Activated naive CD8-positive, alpha-beta T cell treated with anti-CD3 and anti-CD28 coated beads, Interleukin-2, amount 10 ng/mL, durations not matched to agents 7 days and 5 days (primary cell): ENCODE measurements at places on chromosomes 2 and 18. TPM values are rescaled to one million over a fixed set of nuclear protein-coding genes. Genes with fewer than 3 reads are reported as not detected.

GRCh38 chr18:11925800-11926481 lies 17.8 kb upstream of the MPPE1 start:
- no peak overlapping the region for H3K4me3 ChIP-seq
- no peaks in the 10 kb centered on the region for H3K4me1 ChIP-seq
- H3K27ac ChIP-seq, result no peak overlapping the region
- peaks cover 2% of the 10 kb centered on the region for H3K27me3 ChIP-seq

DNA sequence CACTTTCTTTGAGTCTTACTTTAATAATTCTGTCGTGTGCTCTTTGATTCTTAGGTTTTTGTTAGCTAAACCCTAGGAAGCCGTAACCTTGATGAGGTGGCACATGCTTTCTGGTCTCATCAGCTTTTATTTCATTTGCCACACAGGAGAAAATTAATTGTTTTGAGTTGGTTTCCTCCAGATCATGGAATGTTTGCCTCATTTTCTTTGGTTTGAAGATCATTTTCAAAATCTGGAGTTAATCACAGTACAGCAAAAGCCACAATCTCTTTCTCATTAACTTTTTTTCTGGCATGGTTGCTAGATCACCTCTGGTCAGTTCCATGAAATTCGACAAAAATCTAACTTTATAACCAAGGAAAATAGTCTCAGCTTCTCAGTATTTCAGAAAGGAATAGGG lies 182.9 kb downstream of the MYO1B start:
- DNase-seq, result no peak
- no peak overlapping the region for H3K27ac ChIP-seq
- no peaks in the 10 kb centered on the region for H3K36me3 ChIP-seq

- H3K4me1 ChIP-seq, result no peaks in the 10 kb centered on the region
- no peaks in the 10 kb centered on the region for H3K27me3 ChIP-seq
These were observed 280.0 kb upstream of the RAB12 start for GRCh38 chr18:8329186-8329771.

DNA sequence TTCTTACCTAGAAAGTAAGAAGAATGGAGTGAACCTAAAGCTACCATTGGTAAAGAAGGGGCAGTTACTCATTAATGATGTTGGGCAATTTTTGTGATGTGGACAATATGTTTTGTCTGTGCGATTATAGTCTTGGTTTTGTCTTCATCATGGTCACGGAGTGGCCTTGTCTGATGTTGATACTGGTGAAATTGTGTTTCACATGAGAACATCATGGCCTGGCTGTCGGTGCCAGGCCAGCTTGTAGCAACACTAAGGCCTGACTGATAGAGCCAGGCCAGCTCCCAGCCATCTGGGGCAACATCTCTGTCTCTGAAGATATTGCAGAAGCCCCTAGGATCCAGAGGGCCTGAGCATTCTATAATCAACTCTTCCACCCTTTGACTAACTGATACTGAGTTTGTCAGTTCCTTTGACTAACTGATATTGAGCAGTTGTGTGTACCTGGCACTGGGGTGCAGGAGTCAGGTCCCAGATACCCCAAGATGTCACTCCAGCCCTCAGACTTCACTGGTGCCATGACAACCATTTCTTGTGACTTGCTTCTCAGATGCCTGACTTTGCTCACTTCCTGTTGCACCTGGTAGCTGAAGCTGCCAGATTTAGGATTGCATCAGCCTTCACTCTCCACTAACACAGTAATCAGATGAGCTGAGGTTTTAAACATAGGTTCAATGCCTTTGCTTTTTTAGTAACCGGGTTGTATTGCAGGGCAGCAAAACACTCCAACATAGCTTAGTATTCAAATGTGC lies 62.5 kb downstream of the RPIA start:
- DNase-seq, result peak; percentile 36
- H3K36me3 ChIP-seq, result peaks cover 66% of the 10 kb centered on the region
- no peaks in the 10 kb centered on the region for H3K27me3 ChIP-seq
- peak overlapping the region; percentile 39 for H3K4me3 ChIP-seq
- peaks cover 14% of the 10 kb centered on the region for H3K4me1 ChIP-seq

DNA sequence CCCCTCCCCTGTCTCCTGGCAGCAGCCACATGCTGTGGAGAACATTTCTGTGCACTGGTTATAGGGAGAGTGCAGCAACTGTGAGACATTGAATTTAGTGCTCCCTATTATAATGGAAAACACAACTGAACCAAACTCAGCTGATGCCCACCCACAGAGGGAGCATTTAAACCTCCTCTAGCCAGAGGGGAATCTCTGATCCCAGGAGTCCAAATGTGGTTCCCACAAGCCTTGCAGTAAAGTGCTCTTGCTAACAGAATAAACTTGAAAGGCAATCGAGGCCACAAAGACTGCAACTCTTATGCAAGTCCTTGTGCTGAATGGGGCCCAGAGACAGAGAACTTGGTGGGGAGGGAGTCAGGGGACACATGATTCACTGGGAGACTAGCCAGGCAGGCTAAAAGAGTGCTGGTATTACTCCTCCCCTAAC lies 638.8 kb upstream of the VRK2 start:
- H3K4me1 ChIP-seq, result no peaks in the 10 kb centered on the region
- H3K27ac ChIP-seq, result no peak overlapping the region
- no peaks in the 10 kb centered on the region for H3K36me3 ChIP-seq
- no peak for DNase-seq
- no peaks in the 10 kb centered on the region for H3K27me3 ChIP-seq
- H3K4me3 ChIP-seq, result no peak overlapping the region

DNA sequence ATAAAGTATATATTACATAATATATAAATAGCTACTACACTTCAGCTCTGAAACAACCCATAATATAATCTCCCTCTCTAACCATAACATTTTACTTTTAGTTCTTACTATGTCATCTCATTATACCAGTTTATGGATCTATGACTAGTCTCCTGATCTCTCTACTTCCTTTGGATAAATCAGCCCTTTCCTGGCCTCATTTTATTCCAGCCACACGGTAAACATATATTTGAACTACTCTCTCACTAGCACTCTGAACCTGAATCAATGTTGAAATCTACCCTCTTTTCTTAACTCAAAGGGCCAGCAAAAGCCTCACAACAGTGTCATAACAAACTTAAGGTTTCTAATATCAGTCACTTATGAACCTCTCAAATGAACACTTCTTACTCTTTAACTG lies 62.6 kb downstream of the BAZ2B start:
- no peak for DNase-seq
- no peaks in the 10 kb centered on the region for H3K27me3 ChIP-seq
- H3K4me1 ChIP-seq, result peaks cover 4% of the 10 kb centered on the region
- no peak overlapping the region for H3K4me3 ChIP-seq
- H3K36me3 ChIP-seq, result no peaks in the 10 kb centered on the region

- no peak overlapping the region for H3K27ac ChIP-seq
- no peak for DNase-seq
- H3K27me3 ChIP-seq, result peaks cover 5% of the 10 kb centered on the region
- no peaks in the 10 kb centered on the region for H3K36me3 ChIP-seq
- H3K4me3 ChIP-seq, result no peak overlapping the region
These were observed 59.4 kb upstream of the SIX2 start for GRCh38 chr2:45068571-45069140.

DNA sequence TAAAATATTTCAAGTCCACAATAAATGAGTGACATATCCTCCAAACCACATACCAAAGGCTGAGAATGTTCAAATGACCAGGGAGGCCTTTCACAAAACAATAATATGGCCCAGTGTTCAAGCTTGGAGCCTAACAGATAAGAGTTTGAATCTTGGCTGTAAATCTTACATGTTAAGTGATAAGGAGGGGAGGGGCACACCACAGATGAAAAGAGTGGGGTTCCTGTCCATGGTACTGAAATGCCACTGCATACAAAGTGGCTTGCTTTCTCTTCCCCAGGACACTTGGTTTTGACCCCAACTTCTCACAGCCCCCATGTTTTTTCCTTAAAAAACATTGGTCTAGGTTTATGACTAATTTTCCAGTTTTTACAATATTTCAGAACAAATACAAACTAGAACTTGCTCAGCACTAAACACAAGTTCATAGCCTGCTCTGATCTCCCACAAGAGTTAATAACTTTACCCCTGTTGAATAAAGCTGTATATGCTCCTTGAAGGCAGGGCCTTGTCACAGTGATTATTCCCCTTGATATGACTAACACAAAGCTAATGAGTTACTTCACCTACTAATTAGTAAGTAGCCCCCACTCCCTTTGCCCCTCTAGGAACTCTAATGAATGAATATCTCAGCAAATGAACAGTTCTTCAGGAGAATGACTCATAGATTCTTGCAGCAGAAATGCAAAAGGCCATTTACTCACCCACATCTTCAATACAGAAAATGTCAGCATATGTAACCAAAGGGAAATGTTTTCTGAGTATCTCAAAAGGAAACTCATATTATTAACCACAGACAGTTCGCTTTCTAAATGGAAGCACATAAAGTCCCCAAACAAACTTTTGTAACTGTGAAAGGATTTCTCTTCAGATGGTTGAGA lies 142.2 kb downstream of the SATB2 start:
- no peaks in the 10 kb centered on the region for H3K36me3 ChIP-seq
- no peak overlapping the region for H3K27ac ChIP-seq
- no peaks in the 10 kb centered on the region for H3K4me1 ChIP-seq
- no peak overlapping the region for H3K4me3 ChIP-seq
- no peaks in the 10 kb centered on the region for H3K27me3 ChIP-seq
- DNase-seq, result no peak

GRCh38 chr2:138441916-138442315 lies 59.7 kb upstream of the SPOPL start:
- no peaks in the 10 kb centered on the region for H3K4me1 ChIP-seq
- no peak for DNase-seq
- no peak overlapping the region for H3K27ac ChIP-seq
- H3K27me3 ChIP-seq, result no peaks in the 10 kb centered on the region

GRCh38 chr2:60745761-60746160 lies 10.3 kb upstream of the PAPOLG start:
- DNase-seq, result peak; percentile 46
- H3K27ac ChIP-seq, result peak overlapping the region; percentile 77
- H3K36me3 ChIP-seq, result no peaks in the 10 kb centered on the region
- peaks cover 14% of the 10 kb centered on the region for H3K27me3 ChIP-seq
- peak overlapping the region; percentile 60 for H3K4me3 ChIP-seq

- DNase-seq, result no peak
- peaks cover 25% of the 10 kb centered on the region for H3K27me3 ChIP-seq
- no peak overlapping the region for H3K27ac ChIP-seq
- H3K4me3 ChIP-seq, result no peak overlapping the region
- H3K4me1 ChIP-seq, result no peaks in the 10 kb centered on the region
- H3K36me3 ChIP-seq, result no peaks in the 10 kb centered on the region
These were observed 103.1 kb downstream of the MCFD2 start for GRCh38 chr2:46812361-46813019.

DNA sequence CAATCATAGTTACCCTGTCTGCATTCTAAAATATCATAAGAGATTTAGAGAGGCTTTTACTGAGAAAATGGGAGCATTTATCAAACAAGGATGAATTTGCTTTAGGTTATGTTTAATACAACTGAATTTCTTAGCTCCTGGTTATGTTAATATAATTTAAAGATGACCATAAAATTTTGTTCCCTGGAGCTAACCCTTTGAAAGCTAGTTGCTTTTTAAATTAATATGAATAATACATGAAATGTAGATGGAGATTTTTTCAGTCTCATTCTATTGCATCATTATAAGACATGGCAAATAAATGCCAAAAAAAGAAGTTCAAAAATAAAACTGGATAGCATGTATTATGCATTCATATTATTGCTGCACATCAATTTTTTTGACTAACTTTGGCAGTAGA lies 344.1 kb upstream of the NXPH2 start:
- H3K4me3 ChIP-seq, result no peak overlapping the region

GRCh38 chr18:13337369-13337768 lies 118.8 kb downstream of the LDLRAD4 start:
- peaks cover 2% of the 10 kb centered on the region for H3K27me3 ChIP-seq
- no peak overlapping the region for H3K27ac ChIP-seq
- DNase-seq, result no peak

DNA sequence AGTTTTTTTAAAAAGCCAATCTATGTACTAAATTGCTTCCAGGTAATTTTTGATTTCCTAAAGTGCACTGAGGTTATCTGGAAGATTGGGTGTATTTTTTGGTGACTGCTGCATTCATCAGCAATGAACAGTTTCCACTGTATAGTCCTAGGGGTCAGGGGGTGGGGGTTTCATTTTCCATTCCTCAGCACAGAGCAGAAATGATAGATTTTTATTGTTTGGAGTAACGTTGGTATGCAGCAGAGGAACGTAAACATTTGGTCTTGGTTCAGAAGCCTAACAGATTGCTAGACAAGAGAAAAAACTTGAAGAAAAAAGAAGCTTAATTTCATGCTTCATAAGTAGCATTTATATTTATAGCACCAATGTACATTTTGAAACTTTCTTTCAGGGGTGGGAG lies 54.9 kb downstream of the ZCCHC2 start:
- no peak overlapping the region for H3K4me3 ChIP-seq
- H3K27me3 ChIP-seq, result no peaks in the 10 kb centered on the region
- H3K4me1 ChIP-seq, result peaks cover 13% of the 10 kb centered on the region
- no peak for DNase-seq
- peaks cover 56% of the 10 kb centered on the region for H3K36me3 ChIP-seq

GRCh38 chr2:166343467-166343866 lies 32.3 kb downstream of the SCN9A start:
- H3K4me1 ChIP-seq, result no peaks in the 10 kb centered on the region
- H3K27me3 ChIP-seq, result no peaks in the 10 kb centered on the region
- no peaks in the 10 kb centered on the region for H3K36me3 ChIP-seq
- no peak for DNase-seq
- H3K27ac ChIP-seq, result no peak overlapping the region
- no peak overlapping the region for H3K4me3 ChIP-seq

The WDR35 gene
- 4.1 TPM for total RNA-seq

The CXCR4 gene
- 288 TPM for total RNA-seq

The FN1 gene
- 0.53 TPM for total RNA-seq

The RAD51AP2 gene
- not detected for total RNA-seq

The PSTPIP2 gene
- total RNA-seq, result 12.6 TPM

The POTEC gene
- not detected for total RNA-seq

The CAPN14 gene
- 0.17 TPM for total RNA-seq

The PLEKHA3 gene
- total RNA-seq, result 29.4 TPM

The CACNB4 gene
- 0.36 TPM for total RNA-seq
